ENCODE measurements at places on chromosomes 16 and 17.

DNA sequence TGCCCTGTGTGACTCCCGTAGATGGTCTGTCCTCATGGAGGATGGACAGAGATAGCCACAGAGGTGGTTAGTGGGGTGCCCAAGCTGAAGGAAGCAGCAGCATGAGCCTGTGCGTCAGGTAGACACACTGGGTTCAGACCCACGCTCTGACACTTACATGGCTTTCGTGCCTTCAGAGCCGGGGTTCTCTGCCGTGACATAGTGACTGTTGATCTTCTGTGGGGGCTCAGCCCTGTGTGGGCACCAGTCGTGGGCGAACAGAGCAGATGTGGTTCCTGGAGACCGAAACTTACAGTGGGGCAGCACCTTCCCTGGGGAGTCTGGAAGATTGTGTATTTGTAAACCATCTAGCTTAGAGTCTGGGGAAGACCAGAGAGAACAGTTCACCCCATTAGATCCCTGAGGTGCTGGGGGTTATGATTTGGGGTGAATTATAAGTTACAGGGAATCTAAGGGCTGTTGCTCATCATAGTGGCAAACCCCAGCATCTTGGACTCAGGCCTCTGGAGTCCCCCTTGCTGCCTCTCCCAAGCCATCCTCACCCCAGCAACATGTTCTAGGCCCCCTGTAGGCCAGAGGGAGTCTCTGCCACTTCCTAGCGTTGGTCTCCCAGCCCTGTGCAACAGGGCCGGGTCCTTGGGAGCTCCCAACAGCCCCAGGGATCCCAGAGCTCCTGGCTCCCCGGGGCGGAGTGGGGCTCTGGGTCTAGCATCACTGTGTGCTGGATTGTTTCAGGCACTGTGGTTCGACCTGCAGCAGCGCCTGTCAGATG, 28.6 kb downstream of the NECAB2 start:
- no peak for DNase-seq

- no peak for DNase-seq
Measured at GRCh38 chr17:2931876-2932275, 131.5 kb downstream of the OR1D5 start.

DNA sequence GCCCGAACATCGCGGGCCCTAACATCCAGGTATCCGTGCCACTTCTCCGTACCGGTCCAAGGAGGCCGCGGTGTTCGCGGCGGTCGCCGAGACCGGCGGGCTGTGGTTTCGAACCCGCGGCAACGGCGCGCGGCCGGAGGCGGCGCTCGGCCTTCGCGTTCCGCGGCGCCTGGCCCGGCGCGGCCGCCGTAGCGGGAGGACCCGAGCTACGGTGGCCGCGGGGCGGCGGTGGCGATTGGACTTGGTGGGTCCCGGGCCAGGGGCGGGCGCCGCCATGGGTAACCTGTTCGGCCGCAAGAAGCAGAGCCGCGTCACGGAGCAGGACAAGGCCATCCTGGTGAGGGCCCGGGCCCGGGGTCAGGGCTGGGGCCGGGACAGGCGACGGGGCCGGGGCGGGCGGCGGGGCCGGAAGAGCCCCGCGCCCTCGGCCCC, at the start of gene CHMP6:
Gene CHMP6, plus strand, starts transcription at position 197 of the 432 bp plus-strand sequence. Its CDS starts 78 bp downstream, at position 275.
- DNase-seq, result no peak

GRCh38 chr17:36934144-36934691, 3.1 kb upstream of the LHX1 start:
- no peak for DNase-seq

GRCh38 chr17:8753136-8753975, 5.0 kb downstream of the SPDYE4 start:
- DNase-seq, result no peak

DNA sequence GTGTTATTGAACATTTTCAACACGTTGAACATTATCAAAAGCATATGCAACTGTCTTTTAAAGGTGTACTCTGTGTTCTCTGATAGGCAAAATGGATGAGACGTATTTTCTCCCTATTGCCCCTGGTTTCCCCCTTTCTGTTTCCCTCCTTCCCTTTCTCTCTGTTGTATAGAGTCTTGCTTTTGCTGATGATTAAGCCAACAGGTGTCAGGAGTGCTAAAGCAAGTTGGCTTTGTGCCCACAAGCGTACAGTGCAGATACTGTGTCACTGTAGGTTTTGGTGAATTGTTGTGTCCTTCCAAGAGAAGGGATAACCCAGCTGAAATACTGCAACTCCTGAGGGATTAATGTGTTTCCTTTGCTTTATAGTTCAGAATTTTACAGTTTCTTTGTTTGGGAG, 74.4 kb downstream of the COX10 start:
- DNase-seq, result no peak

- DNase-seq, result no peak
Measured at GRCh38 chr16:28524681-28525171, 14.0 kb downstream of the NUPR1 start.

DNA sequence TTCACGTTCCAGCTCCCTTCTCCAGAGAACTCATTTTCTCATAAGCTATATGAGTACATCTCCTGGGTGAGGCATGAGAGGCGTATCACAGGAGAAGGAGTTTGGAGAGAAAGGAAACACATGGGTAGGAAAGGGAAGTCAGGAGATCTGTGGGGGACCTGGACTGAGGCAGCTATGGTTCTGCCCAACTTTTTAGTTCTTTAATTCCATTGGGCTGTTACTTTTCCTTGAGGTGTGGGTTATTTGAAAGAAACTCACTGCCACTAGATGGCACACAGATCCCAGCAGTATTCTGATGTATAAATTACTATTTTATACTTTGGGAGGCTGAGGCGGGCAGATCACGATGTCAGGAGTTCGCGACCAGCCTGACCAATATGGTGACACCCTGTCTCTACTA, 63.6 kb downstream of the NUP93 start:
- DNase-seq, result no peak

GRCh38 chr17:57332501-57332900, 76.2 kb downstream of the MSI2 start:
- DNase-seq, result no peak

GRCh38 chr17:55737976-55738501, 12.8 kb upstream of the PCTP start:
- DNase-seq, result no peak

GRCh38 chr17:78784352-78784751, 2.3 kb upstream of the CYTH1 start:
- no peak for DNase-seq

- no peak for DNase-seq
Measured at GRCh38 chr17:75404223-75404730, 1.2 kb downstream of the GRB2 start.

- DNase-seq, result peak; percentile 97
Measured at GRCh38 chr17:1724351-1724868, at the start of gene WDR81. Gene WDR81, plus strand, starts transcription at chr17:1724704. Its CDS starts 256 bp downstream, at chr17:1724960.

DNA sequence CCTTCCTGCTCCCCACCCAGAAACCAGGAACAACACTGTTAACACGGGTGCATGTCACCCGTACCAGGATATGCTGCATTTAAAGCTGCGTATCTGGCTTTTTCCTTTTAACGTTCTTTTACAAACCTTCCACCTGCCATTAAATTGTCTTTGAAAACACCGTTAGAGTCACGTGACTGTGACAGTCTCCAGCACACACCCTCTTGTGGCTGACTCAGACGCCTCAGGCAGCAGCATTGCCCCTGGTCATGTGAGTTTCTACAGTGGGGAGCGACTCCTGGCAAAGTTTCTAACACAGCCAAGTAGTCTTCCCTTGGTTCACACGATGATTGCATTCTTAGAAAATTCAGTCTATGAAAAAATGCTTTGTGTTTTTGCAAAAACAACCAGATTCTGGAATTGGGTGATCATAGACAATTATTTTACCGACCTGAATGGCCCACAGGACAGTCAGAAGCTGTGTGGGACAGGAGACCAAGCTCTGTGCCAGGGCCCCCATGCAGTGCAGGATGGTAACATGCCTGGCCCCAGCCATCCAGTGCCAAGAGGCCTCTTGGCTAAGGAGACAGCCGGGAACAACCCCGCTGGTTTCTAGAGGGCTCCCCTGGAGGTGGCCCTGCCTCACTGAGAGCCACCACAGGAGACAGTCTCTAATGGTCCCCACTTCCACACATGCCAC, 199.1 kb downstream of the KATNIP start:
- DNase-seq, result no peak

GRCh38 chr16:77317059-77317458, 117.8 kb downstream of the ADAMTS18 start:
- no peak for DNase-seq

GRCh38 chr16:68506331-68507053, 32.6 kb upstream of the ZFP90 start:
- DNase-seq, result no peak

DNA sequence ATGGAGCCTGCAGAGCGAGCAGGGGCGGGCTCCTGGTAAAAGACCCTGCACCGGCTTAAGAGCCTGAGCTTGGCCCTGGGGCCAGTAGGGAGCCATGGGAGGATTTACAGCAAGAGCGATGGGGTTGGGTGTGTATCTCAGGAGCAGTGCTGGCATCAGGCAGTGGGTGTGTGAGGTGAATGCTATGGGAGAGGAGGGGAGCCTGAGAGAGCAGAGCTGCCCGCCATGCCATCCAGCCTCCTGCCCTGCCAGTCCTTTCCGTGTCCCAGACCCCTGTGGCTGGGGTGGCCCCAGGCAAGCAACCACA, 23.3 kb downstream of the FAM83G start:
- DNase-seq, result no peak

- no peak for DNase-seq
Measured at GRCh38 chr17:17783825-17784656, 52.7 kb downstream of the SREBF1 start.

DNA sequence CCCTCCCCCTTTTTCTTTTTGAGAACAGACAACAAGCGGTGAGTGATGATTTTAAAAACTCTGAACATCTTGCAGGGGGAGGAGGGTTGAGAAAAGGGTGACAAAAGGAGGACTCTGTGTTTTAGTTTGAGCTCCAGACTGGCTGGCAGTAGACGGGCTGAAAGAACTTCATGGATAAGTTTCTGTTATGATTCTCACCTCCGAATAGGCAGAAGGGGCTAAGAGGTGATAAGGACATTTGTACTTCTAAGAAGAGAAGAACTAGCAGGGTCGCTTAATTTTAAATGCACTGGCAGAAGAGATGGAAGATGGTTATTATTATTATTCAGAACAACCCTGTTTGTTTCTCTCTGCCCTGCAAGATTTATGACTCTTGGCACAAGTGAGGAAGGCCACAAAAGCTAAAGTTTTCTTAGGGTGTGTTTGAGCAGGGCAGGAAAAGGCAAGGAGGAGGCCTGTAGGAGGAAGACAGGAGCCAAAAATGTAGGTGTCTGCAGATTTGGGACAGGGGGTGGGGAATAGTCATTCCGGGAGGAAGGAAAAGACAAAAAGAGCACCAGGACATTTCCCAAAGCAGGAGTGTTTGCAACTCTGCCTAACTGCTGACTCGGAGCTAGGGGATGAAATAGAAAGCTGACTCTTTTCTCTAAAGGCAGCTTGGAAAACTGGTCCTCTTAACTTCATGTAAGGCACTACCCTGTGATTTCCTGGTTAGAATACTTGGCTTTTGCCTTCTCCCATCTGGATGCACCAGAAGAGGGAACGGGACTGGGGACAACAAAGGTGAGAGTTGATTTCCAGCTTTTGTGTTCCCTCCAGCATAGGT, 11.9 kb upstream of the HOXB2 start:
- peak; percentile 6 for DNase-seq

- no peak for DNase-seq
Measured at GRCh38 chr17:35117984-35118383, 1.7 kb downstream of the RAD51D start.

DNA sequence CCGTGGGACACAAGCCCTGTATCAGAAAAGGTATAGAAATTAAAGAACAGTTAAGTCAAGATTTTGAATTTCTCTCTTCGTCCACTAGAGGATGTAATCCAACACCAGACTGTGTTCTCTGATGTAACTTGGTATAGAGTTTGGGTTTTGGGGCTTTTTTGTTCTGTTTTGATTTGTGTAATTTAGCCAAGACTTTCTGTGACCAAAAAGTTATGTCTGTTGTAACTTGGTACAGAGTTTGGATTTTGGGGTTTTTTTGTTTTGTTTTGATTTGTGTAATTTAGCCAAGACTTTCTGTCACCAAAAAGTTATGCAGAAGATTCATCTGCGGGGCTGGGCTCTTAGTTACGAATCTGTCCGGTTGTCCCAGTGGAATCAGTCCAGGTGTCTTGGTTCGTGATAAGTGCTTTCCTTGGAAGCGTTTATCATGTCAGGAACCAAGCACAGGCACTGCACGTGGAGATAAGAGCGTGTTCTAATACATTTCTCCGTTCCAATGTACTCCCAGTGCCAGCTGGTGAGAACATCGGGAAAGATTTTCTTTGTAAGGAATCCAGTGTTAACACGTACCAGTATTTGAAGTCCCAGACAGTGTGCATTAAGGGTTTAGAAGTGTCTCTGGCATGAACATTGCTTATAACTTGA, 44.1 kb upstream of the SEC14L1 start:
- DNase-seq, result no peak

GRCh38 chr17:34302636-34303035, 16.6 kb upstream of the CCL8 start:
- DNase-seq, result no peak

DNA sequence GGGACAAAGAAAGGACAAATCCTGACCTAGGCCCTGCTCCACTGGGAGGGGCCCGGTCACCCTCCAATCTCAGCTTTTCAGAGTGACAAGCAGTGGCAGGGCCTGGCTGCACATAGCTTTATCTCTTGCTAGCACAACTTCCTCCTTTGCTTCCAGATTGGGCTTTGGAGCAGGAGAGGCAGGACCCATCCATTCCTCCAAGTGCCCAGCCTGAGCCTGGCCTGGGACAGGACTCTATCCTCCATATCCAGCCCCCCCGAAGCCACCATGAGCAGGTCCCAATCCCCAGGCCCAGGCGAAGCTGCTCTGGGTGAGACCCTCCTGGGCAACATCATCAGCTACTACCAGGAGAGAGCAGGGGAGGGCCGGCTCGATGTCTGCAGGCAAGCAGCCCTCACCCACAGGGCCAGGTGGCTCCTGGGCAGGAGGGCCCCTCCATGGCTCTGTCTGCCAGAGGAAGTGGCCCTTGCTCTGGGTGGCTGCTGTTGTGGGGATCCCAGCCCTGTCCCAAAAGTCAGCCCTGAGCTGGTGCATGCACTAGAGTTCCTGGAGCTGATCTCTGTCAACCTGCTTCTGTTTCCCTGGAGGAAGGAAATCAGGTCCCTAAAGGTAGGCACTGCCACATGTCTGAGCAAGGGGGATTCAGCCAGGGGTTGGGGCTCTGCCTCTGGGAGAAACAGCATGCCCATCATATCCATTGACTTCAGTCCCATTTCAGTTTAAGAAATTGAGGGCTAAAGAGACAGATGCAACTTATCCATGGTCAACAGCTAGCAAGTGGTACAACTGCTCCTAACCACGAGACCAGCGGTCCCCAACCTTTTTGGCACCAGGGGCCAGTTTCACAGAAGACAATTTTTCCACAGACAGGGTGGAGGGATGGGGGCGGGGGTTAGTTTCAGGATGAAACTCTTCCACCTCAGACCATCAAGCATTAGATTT, 58.9 kb downstream of the TK2 start:
- DNase-seq, result peak; percentile 62

GRCh38 chr16:79047337-79047736, 553.2 kb downstream of the MAF start:
- no peak for DNase-seq

- no peak for DNase-seq
Measured at GRCh38 chr16:89071686-89072547, 21.7 kb upstream of the ACSF3 start.
